ENCODE measurements at places on chromosomes 1 and 21.
A peak's percentile ranks its signal among the peaks of the same experiment; 100 is the strongest.

DNA sequence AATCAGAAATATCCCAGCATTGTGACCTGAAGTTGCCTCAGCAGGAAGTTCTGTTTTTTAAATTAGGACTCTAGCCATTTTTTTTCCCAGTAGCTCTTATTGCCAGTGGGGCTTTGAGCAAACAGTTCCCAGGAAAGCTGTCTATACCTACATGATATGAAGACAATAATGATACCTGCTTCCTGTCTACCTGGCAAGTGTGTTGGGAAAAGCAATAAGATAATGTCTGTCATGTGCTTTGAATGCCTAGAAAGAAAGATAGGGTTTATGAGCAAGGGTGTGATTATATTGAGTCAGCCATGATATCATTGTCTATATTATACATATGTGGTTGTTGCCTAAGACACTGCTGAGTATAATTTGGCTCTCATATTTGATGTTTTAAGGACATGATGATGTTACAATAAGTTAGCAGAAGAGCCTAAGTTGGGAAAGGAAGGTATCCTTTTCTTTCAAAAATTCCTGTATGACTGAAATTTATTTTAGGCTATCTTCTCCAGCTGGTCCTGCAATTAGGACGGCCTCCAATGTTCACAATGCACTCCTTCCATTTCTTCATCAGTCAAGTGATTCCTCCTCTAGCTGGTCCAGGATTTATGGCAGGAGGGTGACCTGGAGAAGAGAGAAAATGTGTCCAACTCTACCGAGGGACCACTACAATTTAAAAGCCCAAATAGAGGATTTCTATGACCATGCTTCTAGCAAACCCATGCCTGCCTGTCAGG, 99.6 kb upstream of the CDC42BPA start:
- no peak for DNase-seq

GRCh38 chr1:28877132-28877781, 37.1 kb upstream of the EPB41 start:
- DNase-seq: peak; percentile 76

GRCh38 chr1:36384542-36385409, 948 bp downstream of the STK40 start:
- no peak for DNase-seq

DNA sequence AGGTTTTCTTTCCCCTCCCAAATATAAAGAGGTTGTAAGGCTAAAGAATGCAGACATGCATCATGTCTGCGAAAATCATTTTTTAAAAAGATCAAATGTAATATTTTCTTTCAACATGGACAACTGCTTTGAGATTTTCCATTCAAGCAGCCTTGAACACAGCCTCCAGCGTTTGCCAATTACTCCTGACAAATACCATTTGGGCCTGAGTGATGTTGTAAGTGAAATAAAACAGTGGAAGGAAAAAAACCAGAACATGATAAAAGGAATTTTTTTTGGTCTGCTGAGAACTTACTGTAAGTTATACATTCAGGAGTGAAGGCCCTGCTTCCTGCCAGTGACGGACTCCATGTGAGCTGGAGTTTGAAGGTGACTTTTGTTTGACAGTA, 37.2 kb downstream of the SETD4 start:
- no peak for DNase-seq

GRCh38 chr1:155012026-155012546, 9.5 kb downstream of the ZBTB7B start:
- DNase-seq: no peak

GRCh38 chr1:86460998-86461397, 7.7 kb upstream of the CLCA1 start:
- no peak for DNase-seq

- DNase-seq: no peak
Observed at GRCh38 chr1:225685476-225686176, 32.7 kb upstream of the ENAH start.

DNA sequence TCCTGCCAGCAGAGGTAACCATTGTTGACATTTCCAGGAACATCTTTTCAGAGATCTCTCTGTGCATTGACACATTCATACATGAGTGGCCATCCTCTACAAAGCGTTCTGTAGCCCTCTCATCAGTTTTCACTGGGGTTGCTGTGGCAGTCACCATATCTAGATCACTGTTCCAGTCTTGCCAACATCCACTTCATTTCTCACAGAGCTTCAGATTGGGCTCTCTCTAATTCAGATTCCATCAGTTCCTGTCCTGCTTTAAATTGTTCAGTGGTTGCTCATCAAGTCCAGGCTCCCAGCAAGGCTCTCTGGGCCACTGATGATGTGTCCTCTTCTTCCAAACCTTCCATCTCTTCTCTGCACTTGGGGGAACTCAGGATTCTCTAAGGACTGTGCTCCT, 173.7 kb downstream of the KCNJ6 start:
- no peak for DNase-seq

- DNase-seq: no peak
Observed at GRCh38 chr1:33723251-33723650, 140.6 kb upstream of the HMGB4 start.

DNA sequence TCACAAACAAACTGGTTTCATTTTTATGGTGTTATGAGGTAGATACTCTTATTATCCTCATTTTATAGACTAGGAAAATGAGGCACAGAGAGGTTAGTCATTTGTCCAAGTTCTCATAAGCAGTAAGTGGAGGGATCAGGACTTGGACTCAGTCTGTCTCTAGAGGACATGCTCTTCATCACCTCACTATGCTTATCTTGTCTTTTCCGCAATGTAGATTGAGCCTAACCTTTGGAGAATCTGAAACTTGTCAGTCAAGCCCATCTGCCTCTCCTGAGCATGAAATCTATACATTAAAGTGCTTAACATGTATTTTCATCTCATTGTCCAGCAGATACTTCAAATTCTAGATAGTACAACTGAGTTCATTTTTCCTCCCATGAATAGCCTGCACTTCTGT, 11.8 kb upstream of the CDC14A start:
- DNase-seq: no peak

DNA sequence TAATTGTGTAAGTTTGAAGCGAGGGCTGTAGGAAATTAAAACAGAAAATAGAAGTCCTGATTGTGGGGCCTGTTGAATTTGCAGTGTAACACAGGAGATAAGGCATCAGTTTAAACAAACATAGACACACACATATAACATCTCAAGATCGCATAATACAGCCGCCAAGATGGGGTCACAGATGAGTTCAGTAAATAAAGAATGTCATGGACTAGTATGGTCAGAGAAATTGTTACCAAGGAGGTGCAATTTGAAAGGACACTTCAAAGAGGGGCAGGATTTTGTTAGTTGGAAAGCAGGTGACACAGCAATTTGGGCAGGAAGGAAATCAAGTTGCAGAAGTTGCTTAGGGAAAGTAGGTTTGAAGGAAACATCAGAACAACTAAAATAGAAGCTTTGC, 450.0 kb downstream of the USP25 start:
- DNase-seq: no peak

DNA sequence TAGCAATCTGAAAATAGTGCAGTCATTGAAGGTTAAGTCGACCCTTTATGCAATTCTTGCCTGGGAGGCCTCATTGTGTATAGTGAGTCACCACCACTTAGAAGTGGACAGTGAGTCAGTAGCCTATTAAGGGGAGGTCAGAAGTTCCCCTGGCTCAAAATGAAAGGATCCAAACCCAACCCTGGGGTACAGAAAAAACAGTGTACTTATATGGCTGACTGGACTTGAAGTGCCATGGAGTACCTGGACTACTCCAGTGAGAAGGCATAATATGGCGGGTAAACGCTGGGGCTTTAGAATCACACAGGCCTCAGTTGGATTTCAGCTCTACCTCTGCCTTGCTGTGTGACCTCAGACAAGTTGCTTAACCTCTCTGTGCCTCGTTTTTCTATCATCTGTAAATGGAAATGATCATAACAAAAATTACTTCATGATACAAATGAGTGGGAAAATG, 2.2 kb upstream of the BCL9 start:
- no peak for DNase-seq

DNA sequence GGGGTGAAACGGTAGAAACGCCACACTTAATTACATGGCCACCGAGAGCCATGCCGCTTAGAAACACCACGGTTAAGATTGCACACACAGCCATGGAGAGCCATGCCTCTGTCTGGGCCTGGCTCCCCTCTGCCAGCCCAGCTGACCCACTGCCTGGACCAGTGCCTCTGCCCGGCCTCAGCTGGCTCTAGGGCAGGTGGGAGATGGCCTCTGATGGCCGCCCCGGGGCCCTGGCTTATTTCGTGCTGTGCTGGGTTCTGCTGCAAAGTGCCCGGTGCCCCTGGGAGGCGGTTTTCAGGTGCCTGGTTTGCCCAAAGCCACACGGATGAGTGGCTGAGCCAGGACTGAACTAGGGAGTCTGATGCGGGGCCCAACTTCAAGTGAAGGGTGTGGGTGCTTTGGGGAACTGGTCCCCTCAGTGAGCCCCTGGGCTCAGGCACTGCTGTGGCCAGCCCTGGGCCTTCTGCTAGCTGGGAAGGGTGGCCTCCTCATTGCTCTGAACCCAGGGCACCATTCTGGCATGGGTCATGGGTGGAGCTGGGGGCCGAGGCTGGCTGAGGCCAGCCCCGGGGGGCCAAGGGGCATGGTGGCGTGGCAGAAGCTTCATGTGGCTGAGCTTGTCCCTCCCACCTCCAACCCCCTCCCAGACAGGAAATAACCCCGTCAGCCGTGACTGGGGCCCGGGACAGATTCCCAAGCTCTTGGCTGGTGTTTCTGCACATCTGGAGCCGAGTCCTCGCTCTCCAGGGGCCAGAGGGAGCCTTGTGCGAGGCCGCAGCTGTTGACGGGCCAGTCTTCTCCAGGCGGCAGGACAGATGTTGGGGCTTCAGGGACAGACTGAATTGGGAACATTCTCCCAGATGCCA, 1.9 kb upstream of the GPR153 start:
- DNase-seq: no peak

DNA sequence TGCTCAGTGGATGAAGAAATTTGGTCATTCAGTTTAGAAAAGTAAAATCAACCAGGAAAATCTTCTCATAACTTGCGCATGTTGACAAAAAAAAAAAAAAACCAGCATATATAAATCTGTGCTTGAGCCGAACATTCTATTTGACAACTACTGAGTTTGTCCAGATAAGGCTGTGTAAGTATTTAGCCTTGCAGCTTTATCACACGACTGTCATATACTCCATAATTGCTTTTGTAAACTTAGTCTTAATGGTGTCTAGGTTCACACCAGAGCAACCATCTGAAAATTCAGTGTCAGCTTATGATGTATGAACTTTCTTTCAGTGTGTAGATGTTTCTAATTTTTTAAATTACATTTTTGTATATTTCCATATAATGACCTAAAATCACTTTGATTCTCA, 1173.8 kb upstream of the TMPRSS15 start:
- no peak for DNase-seq

DNA sequence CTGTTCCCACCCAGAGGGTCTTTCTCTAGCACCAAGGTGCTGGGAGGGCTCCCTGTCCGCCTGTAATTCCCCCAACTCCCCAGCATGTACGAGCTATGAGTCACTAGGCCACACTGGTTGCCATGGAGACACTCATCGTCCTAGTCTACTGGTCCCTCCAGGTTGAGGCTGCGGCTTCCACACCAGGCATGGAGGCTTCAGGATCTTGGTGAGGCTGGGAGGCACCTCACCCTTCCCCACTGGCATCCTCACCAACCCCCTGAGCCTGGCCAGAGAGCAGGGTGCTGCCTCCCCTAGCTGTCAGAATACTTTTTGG, 75.6 kb upstream of the KAZN start:
- DNase-seq: no peak

GRCh38 chr1:56645677-56646305, 677 bp downstream of the PRKAA2 start:
- DNase-seq: no peak

DNA sequence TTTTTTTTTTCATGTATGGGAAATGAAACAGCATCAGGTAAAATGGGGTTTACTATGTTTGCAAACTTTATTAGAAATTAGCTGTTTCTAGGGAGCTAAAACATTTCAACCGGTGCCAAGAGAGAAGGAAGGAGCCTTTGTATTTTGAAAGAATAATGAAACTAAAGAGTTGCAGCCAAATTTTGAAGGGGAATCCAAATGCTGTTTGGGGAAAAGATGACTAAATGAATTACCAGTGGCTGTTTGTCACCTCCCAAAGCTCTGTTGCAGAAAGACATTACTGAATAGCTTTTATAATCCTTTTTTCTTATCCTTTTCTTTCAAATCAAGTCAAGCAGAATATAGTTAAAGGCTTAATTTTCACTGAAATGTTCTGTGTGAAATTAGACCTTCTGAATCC, 591.3 kb upstream of the ADGRL2 start:
- no peak for DNase-seq

DNA sequence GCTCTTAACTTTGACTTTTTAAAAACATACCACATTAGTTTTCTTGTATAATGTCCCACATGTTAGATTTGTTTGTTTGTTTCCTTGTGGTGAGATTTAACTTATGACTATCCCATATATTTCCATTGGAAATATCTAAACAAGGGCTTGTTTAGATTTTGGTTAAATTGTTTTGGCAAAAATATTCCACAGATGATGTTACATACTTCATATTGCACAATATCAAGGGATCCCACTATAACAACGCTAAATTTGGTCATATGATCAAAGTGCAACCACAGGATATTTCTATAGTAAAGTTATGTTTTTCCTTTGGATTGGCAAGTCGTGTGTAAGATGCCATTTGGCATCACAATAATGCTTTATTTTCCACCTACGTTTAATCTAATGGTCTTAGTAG, 396.7 kb downstream of the TGFB2 start:
- no peak for DNase-seq

DNA sequence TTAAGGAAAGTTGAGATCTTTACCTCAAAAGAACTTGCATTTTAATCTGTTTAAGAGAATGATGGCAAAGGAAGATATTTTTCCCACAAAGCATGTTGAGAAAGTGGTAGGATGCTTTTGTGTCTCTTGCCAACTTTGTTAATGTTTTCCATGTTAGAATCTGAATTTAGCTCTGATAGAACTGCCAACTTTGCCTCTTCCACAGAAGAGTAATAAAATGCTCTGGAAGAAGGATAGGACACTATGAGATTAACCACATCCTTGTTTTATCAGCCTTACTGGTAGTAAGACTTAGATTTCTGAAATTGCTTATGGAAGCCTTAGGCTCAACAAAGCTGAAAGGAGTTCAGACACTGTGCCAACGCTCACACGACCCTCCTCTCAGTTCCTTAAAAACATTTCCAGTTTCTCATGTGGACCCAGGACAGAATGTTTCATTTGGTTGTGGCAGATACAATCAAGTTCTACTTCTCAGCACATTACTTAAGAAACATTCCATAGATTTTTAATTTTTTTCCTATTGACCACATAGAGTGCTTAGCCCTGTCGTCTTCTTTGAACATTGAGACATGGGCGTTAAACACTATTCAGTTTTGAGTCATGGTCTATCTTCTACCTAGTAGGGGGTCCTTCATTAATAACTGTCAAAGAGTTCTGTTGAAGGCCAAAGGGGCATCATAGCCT, 59.0 kb downstream of the MTR start:
- DNase-seq: no peak

- no peak for DNase-seq
Observed at GRCh38 chr1:25197235-25197975, 34.9 kb downstream of the SYF2 start.

GRCh38 chr1:203619091-203619780, 7.4 kb upstream of the ATP2B4 start:
- no peak for DNase-seq

GRCh38 chr1:76494807-76495206, 372.5 kb upstream of the ST6GALNAC5 start:
- no peak for DNase-seq

Measured in stimulated activated CD4-positive, alpha-beta T cell treated with anti-CD3 and anti-CD28 coated beads, Interleukin-12 subunit alpha, Interleukin-12 subunit beta, amount 100 ng/mL, for 48 hours (primary cell).